ENCODE measurements at places on chromosomes 2 and 18.

- DNase-seq, result no peak
Observed at GRCh38 chr18:58161659-58162058, 117.6 kb downstream of the NEDD4L start.

DNA sequence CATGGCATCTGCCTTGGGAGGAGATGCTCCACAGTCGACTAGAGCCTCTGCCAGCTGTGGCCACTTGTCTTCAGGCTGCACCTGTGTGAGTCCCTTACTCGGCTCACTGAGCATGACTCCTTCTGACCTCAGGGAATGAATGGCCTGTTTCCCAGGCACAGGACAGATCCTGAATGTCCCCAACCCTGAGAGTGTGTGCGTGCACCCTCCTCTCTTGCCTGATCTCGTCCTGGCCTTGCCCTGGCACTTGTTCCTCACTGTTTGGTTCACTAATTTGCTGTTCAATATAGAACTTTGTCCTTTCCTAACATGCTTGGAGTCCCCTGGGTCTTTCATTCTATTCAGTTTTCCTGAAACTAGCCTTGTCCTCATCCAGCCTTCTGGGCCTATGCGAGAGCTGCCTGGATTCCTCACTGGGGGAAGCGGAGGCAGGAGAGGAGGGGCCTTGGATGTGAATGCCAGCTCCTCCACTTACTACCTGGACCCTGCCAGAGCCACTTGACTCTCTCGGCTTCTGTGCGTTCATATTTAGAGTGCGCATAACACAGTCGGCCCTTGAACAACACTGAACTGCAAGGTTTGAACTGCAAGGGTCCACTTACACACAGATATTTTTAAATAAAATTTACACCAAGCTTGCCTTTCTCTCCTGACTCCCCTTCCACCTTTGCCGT lies 184.8 kb downstream of the ACKR3 start:
- DNase-seq, result no peak

- DNase-seq, result no peak
Observed at GRCh38 chr2:1603059-1603458, 141.3 kb downstream of the PXDN start.

DNA sequence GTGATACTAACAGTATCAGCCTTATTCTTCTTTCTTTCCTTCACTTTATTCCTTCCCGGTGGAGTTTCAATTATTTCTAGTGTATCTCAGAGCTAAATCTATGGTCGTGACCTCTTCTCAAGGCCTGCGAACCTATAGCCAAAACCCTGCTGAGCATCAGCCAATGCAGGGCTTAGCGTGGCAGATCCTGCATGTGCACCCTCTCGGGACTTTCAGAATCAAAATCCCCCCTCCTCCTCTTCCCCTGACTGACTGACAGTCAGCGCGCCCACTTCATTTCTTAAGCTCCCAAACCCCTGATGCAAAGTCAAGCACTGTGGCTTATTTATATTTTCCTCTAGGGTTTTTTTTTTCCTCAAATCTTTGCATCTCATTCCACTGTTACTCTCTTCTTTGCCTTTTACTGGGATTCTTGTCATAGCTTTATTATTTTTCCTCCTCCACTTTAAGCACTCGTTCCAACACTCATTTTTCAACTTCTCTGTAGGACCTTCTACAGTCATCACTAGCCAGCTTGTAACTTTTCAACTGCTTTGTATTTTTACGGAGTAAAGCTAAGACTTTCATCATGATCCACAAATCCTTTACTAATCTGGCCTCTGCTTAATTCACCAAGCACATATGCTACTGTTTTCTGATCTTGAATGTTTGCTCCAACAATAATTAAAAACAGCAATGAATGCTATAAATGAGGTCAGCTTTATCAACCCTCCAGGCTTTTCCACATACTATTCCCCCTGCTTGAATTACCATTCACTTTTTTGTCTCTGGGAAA lies 896.5 kb upstream of the PIK3C3 start:
- no peak for DNase-seq

DNA sequence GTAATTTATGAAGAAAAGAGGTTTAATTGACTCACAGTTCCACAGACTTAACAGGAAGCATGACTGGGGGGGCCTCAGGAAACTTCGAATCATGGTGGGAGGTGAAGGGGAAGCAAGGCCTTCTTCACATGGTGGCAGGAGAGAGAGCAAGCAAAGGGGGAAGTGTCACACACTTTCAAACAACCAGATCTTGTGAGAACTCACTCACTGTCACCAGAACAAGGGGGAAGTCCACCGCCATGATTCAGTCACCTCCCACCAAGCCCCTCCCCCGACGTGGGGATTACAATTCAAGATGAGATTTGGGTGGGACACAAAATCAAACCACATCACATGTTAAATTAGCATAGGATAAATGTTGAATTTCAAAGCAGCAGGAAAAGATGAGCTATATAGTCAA lies 56.2 kb downstream of the STRADB start:
- no peak for DNase-seq
